ENCODE measurements at places on chromosomes 11 and 22.

GRCh38 chr22:45608763-45609180 lies 62.9 kb upstream of the ATXN10 start:
- no peak for DNase-seq

- DNase-seq = no peak
Measured at GRCh38 chr11:99271527-99271926, 250.8 kb downstream of the CNTN5 start.

- DNase-seq = no peak
Measured at GRCh38 chr11:81220146-81220895, 1513.3 kb downstream of the FAM181B start.

- DNase-seq = no peak
Measured at GRCh38 chr11:61328351-61328750, 4.6 kb downstream of the DDB1 start.

GRCh38 chr11:113615098-113615497 lies 91.0 kb downstream of the TMPRSS5 start:
- DNase-seq = no peak

DNA sequence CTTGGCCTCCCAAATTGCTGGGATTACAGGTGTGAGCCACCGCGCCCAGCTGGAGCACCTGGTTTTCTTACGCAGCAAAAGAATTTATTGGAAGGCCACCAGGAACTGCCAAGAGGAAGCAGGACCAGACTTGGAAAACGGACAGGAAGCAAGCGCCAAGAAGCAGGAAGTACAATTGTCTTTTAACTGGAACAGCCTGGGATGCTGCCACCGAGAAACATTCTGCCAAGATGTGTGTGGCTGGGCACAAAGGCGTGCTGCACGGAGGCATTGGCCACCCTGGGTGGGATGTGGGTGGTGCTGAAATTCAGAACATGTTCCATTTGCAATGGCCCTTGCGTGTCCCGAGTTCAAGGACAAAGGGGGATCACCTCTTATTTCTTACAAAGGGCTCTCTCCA lies 15.4 kb downstream of the SLC3A2 start:
- DNase-seq = no peak

- DNase-seq = no peak
Measured at GRCh38 chr11:17117262-17117661, 39.8 kb upstream of the RPS13 start.

DNA sequence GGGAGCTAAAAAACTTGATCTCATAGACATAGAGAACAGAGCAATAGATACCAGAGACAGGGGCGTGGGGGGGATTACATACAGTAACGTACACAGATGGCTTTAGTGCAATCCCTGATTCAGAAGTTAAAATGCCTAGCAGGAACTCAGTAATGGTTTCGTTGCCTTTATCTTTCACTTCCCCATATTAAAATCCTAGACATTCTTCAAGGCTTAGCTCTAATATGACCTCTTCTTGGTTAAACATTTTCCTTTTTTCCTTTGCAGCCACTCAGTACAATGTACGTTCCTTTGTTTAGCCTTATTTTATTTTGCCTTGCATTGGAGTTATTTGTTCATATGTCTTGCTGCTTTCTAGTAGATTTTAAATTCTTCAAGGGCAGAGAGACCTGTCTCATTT lies 104.9 kb downstream of the C11orf87 start:
- no peak for DNase-seq

GRCh38 chr11:925158-925495 lies 543 bp upstream of the AP2A2 start:
- no peak for DNase-seq

DNA sequence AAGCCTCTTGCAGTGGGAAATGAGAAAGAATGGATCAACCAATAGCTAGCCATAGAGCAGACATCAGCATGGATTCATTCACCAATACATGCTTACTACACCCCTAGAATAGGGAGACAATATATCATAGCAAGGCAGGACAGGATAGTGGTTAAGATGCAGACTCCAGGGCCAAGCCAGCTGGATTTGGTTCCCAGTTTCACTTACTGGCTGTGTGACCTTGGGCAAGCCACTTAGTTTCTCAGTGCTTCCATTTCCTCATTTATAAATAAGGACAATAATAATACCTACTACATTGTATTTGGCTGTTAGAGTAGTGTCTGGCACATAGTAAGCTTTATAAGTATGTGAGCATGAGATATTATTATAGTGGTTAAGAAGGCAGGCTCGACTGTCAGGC lies 7.1 kb downstream of the DCHS1 start:
- DNase-seq = no peak

- DNase-seq = no peak
Measured at GRCh38 chr11:119173453-119173852, 4.9 kb downstream of the NLRX1 start.

GRCh38 chr11:46489656-46490560 lies 98.3 kb upstream of the CHRM4 start:
- DNase-seq = peak; percentile 24

GRCh38 chr11:35242412-35243242 lies 103.7 kb downstream of the CD44 start:
- no peak for DNase-seq

- no peak for DNase-seq
Measured at GRCh38 chr11:66970807-66971442, 4.2 kb upstream of the C11orf86 start.

DNA sequence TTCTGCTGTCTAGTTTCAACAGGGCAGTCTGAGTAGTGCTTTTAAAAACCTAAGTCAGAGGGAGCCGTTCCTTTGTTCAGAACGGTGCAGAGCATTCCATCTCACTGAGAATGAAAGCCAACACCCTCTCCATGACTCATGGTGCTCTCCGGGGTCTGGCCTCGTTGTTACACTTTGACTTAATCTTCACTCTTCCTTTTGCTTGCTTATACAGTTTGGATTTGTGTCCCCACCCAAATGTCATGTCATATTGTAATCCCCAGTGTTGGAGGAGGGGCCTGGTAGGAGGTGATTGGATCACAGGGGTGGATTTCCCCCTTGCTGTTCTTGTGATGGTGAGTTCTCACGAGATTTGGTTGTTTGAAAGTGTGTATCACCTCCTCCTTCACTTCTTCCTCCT lies 292.2 kb downstream of the ST3GAL4 start:
- no peak for DNase-seq

DNA sequence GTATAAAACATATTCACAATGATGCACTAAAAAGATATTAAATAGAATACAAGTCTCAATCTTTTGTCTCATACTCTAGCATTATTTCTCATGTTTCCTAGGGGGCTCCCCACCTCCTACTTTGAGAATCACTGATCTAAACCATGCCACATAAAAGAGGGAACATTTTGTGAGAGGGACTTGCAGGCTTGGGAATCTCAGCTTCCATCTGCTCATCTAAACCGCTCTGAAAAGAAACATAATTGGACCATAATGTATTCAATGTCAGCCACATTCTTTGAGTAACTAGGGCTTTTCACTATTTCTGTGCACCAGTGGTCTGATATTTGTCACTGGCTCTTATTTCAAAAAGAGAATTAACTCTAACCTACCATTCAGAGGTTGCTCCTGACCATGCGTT lies 6.4 kb upstream of the CSRP3 start:
- no peak for DNase-seq

DNA sequence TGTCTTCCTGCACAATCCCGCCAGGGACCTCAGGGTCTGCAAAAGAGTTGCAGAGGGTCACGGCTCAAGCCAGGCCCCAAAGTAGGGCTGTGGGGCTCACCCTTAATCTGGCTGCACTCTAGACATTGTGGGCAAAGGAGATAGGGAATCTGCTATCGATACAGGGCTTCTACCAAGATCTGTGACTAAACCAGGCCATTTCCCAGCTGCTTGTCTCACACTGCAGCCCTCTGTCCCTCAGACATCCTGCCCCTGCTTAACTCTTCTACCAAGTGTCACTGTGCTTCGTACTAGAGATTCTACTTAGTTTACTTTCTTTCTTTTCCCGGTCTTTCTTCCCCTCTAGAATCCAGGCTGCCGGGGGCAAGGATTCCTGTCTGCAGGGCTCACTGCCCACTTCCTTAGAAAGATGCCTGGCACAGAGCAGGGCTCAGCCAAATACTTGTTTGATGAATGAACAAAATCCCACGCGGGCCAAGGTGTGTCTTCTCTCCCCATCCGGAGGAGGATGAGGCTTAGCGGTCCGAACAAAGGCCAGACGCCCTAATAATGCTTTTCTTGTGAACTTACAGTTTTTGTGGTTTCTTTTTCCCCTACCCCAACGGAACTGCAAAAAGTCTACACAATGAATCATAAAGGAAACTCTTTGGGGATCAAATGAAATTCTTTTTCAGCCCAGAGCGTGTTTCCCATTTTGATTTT lies 61.3 kb upstream of the ANO1 start:
- no peak for DNase-seq

DNA sequence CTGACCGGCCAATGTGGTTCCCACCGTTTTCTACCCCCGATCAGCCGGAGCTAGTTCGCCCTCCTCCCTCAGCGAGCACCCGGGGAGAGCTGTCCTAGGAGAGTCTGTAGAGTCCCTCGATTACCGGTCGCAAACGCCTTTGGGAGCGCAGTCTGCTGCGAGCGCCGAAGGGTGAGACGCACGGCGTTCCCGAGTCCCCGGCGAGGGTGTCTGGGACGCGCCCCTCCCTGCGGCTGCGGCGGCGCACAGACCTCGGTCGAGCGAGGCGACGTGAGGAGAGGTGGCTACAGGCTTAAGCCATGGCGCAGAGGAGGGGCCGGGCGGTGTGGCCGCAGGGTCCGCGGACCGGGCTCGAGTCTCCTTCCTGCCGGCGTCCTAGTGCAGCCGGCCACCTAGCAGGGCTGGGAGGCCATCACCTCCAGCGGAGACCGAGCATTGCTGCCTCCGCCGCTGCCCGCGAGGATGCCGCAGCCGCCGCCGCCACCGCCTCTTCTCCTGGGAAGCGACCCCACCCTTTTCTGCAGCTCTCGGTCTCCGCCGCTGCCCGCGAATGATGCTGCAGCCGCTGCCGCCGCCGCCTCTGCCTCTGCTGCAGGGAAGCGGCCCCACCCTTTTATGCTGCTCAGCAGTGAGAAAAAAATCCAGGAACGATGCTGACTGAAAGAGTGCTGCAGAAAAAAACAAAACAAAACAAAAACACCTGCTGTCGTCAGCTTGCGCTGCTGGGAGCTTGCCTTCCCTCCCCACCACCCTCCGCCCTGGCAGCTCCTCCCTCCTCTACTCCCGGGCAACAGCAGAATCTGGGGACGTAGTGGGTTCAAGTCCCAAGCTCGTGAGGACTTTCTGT lies at the start of gene MAP6:
MAP6 (minus strand) TSS at position 588 of the 847 bp plus-strand sequence. CDS start 669 bp downstream, outside the sequence.
- peak; percentile 15 for DNase-seq

DNA sequence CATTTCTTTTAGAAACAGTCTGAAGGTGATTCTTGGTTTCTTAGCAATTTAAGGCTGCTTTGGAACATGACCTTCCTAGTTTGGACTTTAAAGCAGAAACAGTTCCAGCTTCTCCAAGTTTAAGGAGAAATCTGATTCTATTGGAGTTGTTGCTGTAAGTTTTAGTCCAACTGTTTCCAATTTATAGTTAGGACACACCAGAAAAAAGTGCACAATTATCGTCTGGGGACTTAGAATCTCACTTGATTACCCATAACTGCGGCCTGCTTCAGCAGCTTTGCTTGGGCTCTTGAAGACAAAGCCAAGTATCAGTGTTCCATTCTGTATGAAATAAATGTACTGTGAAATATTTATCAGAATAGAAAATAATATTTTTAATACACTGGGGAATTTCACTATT lies 246.6 kb downstream of the TMEM135 start:
- no peak for DNase-seq

- DNase-seq = no peak
Measured at GRCh38 chr11:134460881-134461280, 48.8 kb upstream of the B3GAT1 start.

Measured in activated naive CD4-positive, alpha-beta T cell treated with anti-CD3 and anti-CD28 coated beads, Interleukin-2, amount 50 U/mL, for 16 hours (primary cell).